Smooth muscle cell of bladder (primary cell): ENCODE measurements at places on chromosomes 2 and 18. TPM values are rescaled to one million over a fixed set of nuclear protein-coding genes. Genes with fewer than 3 reads are reported as not detected.

RAB31 gene
- total RNA-seq, result 51.2 and 58.7 TPM in 2 replicates

TRPM8 gene
- total RNA-seq, result under 0.01 TPM in 1 of 2 replicates, not detected in the other

GCG gene
- 0.14 TPM in 1 of 2 replicates, not detected in the other for total RNA-seq

RGPD6 gene
- 20.8 and 31.2 TPM in 2 replicates for total RNA-seq

TNFRSF11A gene
- total RNA-seq, result 0.09 and 0.14 TPM in 2 replicates

TMEM247 gene
- total RNA-seq, result not detected in 2 replicates

ST8SIA3 gene
- not detected in 2 replicates for total RNA-seq

CYP1B1 gene
- total RNA-seq, result 23.0 and 62.7 TPM in 2 replicates

MTLN gene
- 55.6 and 113 TPM in 2 replicates for total RNA-seq

STEAP3 gene
- 16.8 and 18.2 TPM in 2 replicates for total RNA-seq

IL1RL2 gene
- total RNA-seq, result 0.85 and 1.5 TPM in 2 replicates

LIMS1 gene
- total RNA-seq, result 42.1 and 51.6 TPM in 2 replicates

SCYGR4 gene
- total RNA-seq, result 0.09 TPM in 1 of 2 replicates, not detected in the other

HOXD13 gene
- 0.09 and 0.28 TPM in 2 replicates for total RNA-seq

SNORC gene
- total RNA-seq, result 0.57 and 0.92 TPM in 2 replicates

ASPRV1 gene
- 0.14 and 0.28 TPM in 2 replicates for total RNA-seq

MAPRE3 gene
- total RNA-seq, result 3.1 and 3.3 TPM in 2 replicates

IL36RN gene
- total RNA-seq, result 0.09 TPM in 1 of 2 replicates, not detected in the other

RAX gene
- total RNA-seq, result not detected in 2 replicates

EML6 gene
- 1.8 and 5.5 TPM in 2 replicates for total RNA-seq

BCL11A gene
- total RNA-seq, result 0.14 TPM in 1 of 2 replicates, not detected in the other

MOCOS gene
- total RNA-seq, result 10.9 and 11.0 TPM in 2 replicates

RSAD2 gene
- total RNA-seq, result 0.14 and 0.55 TPM in 2 replicates

SRD5A2 gene
- not detected in 2 replicates for total RNA-seq

FSHR gene
- not detected in 2 replicates for total RNA-seq

ASAP2 gene
- total RNA-seq, result 15.1 and 16.9 TPM in 2 replicates

TCF7L1 gene
- 1.00 and 1.0 TPM in 2 replicates for total RNA-seq

GNAL gene
- total RNA-seq, result 0.65 and 0.71 TPM in 2 replicates

CACNB4 gene
- total RNA-seq, result 1.1 and 2.8 TPM in 2 replicates

SLC4A5 gene
- under 0.01 and 0.14 TPM in 2 replicates for total RNA-seq

SPP2 gene
- not detected in 2 replicates for total RNA-seq

UPP2 gene
- not detected in 2 replicates for total RNA-seq

PSMD1 gene
- total RNA-seq, result 127 and 136 TPM in 2 replicates

ELP2 gene
- 267 and 281 TPM in 2 replicates for total RNA-seq

EDAR gene
- total RNA-seq, result not detected in 2 replicates

CASP10 gene
- 6.4 and 9.1 TPM in 2 replicates for total RNA-seq

ABCG5 gene
- total RNA-seq, result not detected in 2 replicates
